Activated T-cell treated with anti-CD3 and anti-CD28 coated beads for 1 hour (primary cell): ENCODE measurements at places on chromosomes 1 and 21.
A peak's percentile ranks its signal among the peaks of the same experiment; 100 is the strongest.

- DNase-seq = no peak
Observed at GRCh38 chr1:195872376-195872775, 735.9 kb downstream of the KCNT2 start.

DNA sequence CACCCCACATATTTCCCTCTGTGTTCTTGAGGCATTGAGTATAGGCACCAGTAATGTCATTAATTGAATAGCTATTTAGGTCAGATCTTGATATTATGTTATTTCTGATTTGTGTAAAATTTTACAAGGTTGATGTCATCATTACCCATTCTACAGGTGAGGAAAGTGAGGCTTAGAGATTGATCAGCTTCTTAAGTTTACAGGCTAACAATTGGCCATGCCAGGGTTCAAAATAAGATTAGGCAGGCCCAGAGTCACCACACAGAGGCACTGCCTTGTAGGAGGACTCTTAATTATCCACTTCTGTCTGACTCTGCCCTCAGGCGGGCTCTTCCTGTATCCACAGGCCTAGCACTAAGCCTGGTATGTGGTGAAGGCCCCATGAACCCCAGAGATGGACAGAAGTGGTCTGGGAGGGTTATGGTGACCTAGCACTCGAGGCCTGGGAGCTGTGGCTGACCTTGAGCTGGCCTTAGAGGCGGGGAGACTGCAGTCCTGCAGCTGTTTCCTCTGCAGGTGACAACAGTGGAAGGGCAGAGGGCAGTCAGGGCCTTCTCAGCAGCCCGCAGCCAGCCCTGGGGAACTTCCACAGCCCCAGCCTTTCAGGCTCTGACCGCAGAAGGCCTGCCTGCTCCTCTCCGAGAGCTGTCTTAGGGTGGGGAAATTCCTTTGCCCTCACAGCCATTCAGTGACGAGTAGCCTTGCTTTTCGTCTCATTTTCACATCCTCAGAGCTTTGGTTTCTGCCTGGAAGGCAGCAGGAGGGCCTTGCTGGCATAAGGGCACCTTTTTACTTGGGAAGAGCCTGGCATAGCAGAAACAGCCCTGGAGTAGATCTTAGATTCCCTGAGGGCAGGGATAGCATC lies 12.2 kb downstream of the ZDHHC18 start:
- no peak for DNase-seq

DNA sequence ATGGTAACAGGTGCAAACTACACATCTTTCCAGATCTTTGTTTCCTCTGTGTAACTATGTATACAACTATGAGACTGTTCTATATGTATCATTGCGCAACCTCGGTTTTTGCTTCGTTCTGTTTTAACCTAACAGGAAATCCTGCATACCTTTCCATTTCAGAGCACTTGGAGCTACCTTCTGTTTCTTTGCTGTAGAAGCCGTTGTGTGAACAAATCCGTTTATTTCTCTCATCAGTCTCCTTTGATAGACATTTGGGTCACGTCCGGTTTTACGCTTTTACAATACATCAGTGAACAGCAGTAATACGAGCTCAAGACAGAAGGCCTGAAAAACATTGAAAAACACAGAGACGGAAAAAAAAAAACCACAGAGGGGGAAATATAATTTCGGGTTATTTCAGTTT lies 10.5 kb downstream of the ATP5IF1 start:
- no peak for DNase-seq

DNA sequence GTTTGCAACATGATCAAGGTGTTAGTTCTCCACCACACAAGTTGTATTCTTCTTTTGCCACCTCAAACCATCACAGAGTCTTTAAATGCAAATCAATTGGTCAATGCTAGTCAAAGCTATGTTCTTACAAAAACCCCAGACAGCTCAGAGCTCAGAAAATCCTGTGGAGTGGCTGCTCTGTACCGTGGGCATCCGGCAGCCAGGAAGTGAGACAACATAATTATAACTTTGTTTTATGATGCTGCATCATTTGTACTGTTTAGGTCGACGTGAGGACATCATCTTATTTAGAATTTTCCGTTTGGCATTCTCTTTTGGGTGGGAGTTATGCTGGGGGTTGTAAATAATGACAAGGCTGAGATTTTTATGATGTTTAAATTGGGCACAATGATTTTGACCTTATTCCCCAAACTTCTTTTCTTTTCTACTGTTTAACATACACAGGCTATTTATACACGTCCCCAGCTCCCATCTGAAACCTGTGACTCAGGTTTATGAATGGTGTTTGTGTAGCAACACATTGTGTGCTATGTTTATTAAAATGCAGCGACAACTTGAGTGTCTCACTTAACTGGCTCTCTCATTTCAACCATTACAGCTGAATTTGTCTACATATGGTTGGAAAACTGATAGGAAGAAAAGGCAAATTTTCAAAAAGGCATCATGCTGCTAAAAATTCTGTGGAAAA lies 124.0 kb downstream of the CNIH3 start:
- no peak for DNase-seq

DNA sequence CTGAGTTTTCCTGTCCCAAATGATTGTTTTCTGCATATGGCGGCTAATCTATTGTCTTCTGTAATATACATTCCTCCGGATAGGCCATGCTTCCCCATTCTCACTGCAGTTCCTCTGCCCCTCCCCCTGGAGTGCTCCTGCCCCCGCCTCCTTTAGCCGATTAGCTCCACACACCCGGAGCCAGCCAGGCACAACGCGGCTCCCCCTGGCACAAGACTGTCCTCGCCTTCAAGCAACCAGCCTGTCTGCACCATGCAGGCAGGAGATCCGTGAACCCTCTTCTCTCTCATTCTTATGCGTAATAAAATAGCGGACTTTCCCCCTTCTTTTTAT lies 18.0 kb downstream of the SERTAD4 start:
- DNase-seq = no peak

GRCh38 chr1:246678816-246679793 lies 45.1 kb upstream of the SCCPDH start:
- DNase-seq = no peak

DNA sequence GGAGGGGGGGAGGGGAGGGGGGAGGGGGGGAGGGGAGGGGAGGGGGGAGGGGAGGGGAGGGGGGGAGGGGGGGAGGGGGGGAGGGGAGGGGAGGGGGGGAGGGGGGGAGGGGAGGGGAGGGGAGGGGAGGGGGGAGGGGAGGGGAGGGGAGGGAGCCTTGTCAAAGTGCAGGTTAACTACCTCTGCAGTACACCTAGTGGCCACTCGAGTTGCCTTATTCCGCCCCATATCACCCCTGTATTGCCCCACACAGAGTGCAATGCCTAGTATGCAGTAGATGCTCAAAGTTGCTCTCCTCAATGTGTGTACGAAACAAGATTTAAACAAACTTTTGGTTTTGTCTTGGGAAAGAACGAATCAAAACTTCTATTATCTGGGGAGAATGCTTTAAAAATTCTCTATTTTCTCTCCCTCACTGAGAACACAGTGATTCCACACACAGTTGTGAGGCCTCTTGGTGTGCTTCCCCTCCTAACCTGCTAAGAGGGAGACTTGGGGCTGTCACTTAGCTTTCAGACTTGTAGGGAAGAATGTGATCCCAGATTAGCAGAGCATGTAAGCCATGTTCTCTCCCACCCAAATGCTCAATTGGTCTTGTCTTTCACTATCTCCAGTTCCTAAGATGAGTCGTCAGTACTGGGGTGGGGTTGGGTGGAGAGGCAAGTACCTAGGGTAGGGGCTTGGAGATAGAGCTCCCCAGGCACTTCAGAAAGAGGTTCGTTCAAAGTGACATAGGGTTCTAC lies 79.7 kb upstream of the MAP10 start:
- DNase-seq = no peak

- DNase-seq = no peak
Observed at GRCh38 chr1:20153000-20153418, 13.9 kb downstream of the PLA2G2F start.

DNA sequence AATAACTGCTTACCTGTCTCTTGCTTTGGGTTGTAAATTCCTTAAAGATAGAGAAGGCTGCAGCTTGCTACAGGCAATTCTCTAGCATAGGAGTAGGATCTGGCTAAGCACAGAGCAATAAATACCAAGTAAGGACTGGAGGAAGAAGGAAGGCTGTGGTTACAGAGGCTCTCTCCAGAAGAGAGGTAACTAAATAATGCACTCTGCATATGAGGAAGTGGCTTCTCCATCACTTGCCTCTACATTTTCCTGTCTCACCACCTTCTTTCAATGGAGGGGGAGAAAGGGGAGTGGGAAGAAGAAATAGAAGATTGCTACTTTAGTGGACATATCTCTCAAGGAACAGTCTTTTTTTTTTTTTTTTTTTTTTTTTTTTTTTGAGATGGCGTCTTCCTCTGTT lies 60.9 kb upstream of the LAX1 start:
- DNase-seq = no peak

DNA sequence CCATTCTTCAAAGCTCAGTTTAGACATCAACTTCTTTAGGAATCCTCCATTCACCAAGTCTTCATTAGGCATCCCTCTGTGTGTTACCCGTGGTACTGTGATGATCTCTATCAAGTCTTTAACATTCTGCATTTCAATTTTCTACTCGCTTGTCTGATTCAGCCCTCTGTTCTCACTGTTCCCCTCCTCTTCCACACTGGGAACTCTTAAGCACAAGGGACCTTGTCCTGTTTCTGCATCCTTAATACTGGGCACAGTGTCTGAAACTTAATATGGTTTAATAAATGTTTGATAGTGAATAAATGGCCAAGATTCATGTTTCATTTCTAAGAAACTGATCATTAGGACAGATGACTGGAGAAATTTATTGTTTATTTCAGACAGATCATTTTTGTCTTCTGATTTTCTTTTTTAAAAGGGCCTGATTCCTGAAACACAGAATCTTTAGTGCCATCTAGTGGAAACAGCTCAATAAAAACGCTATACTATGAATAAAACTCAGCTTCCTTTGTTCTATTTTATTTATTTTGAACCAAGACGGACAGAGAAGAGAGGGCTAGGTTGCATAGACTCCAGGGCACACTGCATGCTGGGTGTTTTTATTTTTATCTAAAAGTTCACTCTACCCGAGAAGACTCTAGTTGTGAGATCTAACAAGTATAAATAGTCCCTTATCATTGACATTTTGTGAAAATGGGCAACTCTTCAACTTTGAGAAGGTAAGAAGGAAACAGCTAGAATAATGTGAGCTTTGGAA lies 7.0 kb upstream of the TRIM45 start:
- no peak for DNase-seq

GRCh38 chr1:110463725-110464124 lies 12.8 kb downstream of the PROK1 start:
- no peak for DNase-seq

GRCh38 chr1:9181176-9181906 lies 52.4 kb upstream of the GPR157 start:
- DNase-seq = peak; percentile 72

- DNase-seq = no peak
Observed at GRCh38 chr1:206891412-206891811, 5.8 kb upstream of the IL24 start.

GRCh38 chr1:151003180-151003579 lies 3.5 kb downstream of the MINDY1 start:
- no peak for DNase-seq

GRCh38 chr1:170518965-170519364 lies 13.0 kb upstream of the GORAB start:
- DNase-seq = no peak

DNA sequence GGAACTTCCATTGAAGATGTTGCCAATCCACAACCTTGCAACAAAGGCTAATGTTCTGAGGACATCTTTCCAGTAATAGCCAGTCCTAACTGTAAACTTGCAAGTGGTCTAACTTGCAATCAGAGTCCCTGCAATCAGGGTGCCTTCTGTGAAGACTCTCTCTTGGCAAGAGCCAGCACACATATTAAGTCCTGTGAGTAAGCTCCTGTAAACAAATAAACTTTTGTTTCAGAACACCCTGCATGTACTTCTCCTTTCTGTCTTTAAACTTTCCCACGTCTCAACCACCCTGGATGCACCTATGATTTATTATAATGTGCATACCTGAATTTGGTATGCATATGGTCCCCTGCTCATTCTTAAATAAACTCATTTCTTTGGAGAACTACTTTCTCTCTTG lies 9.1 kb downstream of the GBP7 start:
- DNase-seq = no peak

GRCh38 chr21:38958323-38958705 lies 152.6 kb downstream of the ETS2 start:
- DNase-seq = no peak

DNA sequence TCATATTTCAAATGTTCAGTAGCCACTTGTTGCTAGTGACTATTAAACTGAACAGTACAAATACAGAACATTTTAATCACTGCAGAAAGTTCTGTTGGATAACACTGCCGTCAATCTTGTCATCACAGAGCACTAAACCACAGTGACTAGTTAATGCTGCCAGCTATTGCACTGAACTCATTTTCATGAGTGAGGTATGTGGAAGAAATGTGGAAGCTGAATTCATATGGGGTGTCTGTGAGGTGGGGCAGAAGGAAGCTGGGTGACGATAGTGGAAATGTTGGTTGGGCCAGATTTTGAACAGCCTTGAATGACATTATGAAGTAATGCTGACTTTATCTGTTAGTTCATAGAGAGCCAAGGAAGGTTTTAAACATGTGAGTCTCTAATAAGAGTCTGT lies 49.6 kb downstream of the OSBPL9 start:
- DNase-seq = no peak

DNA sequence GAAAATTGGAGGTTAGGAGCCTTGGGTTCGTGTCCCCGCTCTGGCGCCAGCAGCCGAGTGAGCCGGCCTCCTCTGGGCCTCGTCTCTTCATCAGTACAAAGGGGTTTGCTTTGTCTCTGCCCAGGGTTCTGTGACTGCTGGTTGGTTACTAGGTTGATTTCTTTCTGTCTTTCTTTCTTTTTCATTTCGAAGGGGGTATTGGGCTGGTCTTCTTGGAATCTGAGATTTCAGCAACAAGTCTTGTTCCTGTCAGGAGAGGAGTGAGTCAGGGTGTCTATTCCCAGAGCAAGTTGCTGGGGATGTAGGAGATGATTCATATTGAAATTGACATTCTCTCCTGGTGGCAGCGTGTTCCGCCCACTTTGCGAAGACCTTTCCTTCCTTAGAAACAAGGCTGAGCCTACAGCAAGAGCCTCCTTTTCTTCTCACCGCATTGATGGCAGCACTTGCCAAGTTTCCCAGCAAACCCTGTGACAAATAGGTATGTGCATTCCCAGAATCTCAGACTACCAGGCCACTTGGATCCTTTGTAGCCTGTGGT lies 79.2 kb downstream of the MAN1C1 start:
- DNase-seq = no peak

DNA sequence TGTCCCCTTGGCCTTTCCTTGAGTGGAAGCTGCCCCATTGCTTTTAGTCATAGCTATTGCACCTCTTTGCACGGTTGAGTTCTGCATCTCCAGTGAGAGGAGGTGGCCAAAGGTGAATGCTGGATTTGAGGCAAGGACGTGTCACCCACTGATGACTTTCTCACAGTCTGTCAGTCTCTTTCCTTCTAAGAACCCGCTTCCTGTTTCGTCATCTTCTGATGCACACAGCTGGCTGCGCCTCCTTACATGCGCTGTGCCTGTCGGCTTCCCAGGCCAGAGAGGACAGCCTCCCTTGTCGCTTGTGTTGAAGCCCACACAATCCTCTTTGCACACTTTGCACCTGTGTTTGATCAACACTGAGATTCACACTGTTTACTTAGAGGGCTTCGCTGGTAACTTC lies 41.8 kb upstream of the PWP2 start:
- peak; percentile 50 for DNase-seq
